Activated CD4-positive, alpha-beta T cell treated with anti-CD3 and anti-CD28 coated beads for 1 hour (primary cell): ENCODE measurements at places on chromosomes 11 and 22.

GRCh38 chr11:25536289-25536688 lies 795.6 kb upstream of the ANO3 start:
- DNase-seq, result no peak

DNA sequence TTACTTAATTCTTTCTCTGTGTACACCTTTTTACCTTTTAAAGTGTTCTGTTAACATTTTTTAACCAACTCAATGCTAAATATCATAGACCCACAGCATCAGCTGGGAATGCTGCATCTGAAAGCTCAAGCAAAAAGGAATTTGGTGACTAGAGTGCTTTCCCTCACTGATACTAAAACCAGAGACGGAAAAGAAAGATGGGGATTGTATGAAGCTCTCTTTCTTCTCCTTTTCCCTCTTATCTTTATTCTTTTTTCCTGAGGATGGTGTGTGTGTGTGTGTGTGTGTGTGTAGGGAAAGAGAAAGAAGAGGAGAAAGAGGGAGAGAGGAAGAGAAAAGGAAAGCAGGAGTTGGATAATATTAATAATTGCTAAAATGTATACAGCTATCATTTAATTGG lies 4.1 kb upstream of the SIK2 start:
- DNase-seq, result no peak

- DNase-seq, result no peak
Observed at GRCh38 chr22:37320726-37321677, 38.7 kb downstream of the CYTH4 start.

GRCh38 chr11:1039481-1040427 lies 3.2 kb upstream of the MUC6 start:
- no peak for DNase-seq

- no peak for DNase-seq
Observed at GRCh38 chr11:126123686-126124085, 61.0 kb upstream of the CDON start.

DNA sequence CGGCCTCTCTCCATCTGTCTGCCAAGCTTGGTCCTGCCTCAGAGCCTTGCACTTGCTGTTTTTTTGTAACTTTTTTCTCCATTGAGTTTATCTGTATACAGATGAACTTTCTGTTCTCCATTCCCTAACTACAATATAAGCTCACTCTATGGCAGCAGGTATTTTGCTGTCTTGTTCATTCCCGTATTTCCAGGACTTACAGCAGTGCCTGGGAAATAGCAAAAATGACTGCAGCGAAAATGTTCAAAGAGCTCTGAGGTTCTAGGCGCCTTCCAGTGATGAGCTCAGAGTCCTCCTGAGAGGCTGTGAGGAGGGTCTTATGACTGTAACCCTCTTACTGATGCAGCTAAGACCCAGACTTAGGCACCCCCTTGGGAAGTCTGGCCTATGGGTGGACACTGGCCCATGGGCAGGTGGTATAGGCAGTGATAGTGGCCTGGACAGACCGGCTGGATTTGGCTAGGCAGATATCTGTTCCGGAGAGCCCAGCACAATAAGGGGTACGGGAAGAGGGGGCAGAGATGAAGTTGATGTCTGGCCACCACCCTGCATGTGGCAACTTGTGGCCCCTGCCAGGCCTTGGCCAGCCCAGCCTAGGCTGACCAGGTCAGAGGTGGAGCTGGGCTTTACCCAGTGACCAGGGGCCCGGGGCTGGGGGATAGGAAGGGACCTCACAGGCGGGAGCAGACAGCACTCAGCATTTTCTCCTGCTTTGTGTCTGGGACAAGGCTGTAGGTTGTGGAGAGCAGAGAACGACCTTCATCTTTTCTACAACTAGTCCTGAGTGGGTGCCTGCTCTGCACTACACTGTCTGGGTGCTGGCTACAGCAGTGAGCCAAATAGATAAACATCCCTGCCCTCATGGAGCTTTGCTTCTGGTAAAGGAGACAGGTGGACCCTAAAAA lies 4.6 kb downstream of the ATF4 start:
- DNase-seq, result no peak

DNA sequence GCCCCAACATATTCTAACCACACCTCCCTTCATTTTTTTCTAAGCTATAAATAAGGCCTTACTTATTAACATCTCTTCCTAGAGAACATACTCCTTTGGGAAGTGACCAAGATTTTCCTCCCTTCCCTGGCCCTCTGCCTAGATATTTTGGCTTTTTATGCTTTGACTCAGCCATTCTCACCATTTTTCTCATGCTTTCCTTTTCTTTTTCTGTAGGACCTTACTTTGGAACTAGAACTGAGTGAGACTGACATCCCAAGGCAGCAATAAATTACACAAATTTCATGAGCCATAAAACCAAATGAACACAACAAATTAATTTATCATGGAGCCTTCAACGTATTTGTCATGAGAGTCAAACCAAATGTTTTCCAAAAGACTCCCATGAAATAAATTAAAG lies 142.7 kb upstream of the CTSC start:
- no peak for DNase-seq

GRCh38 chr11:518463-519202 lies 11.6 kb upstream of the RNH1 start:
- DNase-seq, result peak; percentile 85

GRCh38 chr11:95337175-95337957 lies 106.4 kb upstream of the SESN3 start:
- DNase-seq, result peak; percentile 13

GRCh38 chr11:6598555-6598954 lies 4.9 kb downstream of the RRP8 start:
- DNase-seq, result no peak

GRCh38 chr11:77175021-77175842 lies 47.2 kb downstream of the MYO7A start:
- DNase-seq, result no peak

DNA sequence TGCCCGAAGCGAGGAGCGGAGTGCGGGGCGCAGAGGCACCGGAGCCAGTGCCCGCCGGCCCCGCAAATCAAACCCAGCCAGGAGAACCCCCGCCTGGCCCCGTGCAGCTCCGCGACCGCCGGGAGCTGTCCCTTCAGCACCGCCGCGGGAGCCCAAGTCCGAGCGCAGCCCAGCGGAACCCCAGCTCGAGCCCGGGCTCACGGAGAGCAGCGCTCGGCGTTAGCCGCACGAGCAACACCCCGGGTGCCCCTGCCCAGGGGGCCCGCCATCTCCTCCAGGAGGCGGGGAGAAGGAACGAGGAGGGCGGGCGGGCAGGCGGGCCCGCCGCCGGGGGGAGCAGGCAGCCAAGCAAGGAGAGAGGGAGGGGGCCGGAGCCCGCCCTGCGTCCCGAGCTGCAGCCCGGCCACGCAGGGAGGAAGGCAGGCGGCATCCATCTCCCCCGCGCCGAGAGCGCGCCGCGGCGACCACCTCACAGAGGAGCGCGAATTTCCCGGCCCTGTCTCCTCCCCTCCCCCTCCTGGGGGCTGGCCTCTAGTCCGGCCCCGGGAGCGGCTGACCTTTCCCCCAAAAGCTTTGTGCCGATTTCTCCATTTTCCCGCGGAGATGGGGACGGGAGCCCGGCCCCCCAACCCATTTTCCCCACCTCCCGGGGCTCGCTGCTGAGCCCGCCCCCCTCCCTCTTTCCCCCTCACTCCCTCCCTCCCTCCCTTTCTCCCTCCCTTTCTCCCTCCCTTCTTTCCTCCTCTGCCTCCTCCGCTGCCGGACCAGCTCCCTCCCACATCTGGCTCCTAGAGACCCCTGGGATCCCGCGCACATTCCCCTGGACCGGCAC lies 621 bp downstream of the KCNC1 start:
- DNase-seq, result no peak

DNA sequence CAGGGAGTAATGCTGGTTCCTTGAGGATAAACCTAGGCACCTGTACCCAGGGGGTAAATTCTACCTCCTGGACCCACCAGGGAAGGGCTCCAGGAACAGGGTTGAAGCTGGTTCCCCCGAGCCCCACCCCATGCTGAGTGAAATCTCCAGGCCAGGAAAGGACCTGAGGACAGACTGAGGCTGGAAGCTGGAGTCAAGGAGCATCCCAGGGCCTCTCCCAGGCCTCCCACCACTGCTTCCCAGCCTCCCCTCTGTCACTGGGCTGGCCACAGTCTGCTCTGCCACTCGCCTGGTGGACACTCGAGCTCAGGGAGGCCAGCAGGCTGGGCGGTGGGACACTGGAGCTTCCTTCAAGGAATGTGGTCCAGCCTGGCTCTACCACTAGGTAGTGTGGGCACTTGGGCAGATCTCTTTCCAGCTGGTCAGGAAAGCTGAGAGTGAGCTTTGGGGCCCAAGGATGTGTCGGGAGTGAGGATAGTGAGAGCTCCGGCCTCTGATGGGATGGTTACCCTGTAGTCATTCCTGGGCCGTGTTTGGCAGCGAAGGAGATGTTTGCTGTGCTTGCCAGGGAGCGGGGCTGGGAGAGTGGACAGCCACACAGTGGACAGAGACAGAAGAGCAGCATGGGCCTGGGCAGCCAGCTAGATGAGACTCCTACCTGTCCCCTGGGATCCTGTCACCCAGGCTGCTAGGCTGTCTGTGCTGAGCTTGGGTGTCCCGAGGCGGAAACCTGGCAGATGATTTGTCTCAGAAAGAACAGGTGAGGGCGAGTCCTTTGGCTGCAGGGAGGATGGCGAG lies 3.4 kb downstream of the OVOL1 start:
- no peak for DNase-seq

- no peak for DNase-seq
Observed at GRCh38 chr11:19980957-19981669, 179.2 kb downstream of the DBX1 start.

DNA sequence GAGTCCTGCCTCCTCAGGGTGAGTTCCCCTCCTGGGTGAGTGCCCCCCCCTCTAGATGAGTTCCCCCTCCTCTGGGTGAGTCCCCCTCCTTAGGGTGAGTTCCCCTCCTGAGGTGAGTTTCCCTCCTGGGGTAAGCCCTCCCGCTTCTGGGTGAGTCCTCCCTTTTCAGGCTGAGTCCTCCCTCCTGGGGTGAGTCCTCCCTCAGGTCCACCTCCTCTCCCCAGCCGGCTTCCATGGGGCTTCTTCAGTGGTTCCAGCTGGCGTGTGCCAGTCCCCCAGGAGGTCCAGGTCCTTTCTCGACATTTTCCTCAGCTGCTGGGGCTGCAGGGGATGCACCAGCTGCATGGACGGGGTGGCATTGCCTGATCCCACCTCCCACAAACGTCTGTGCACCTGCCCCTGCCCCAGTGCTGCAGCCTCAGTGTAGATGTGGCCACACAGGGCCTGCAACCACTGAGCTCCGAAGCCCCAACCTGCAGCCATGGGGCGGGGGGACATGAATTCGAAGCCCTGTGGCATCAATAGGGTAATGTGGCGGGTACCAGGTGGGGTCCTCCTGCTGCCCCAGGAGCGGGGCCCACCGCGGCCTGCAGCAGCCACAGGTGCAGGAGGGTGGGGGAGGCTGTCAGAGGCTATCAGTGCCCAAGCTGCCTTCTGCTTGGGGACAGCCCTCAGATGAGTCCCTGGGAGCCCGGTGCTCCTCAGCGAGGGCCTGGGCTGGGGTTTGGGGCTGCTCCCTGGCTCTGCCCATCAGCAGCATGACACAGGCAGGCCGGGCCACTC lies 101.3 kb upstream of the FGF3 start:
- DNase-seq, result no peak

- peak; percentile 25 for DNase-seq
Observed at GRCh38 chr22:44026630-44027511, 2.8 kb downstream of the PARVB start.
